D341Med (cell line): ENCODE measurements at places on chromosomes 4 and X.

DNA sequence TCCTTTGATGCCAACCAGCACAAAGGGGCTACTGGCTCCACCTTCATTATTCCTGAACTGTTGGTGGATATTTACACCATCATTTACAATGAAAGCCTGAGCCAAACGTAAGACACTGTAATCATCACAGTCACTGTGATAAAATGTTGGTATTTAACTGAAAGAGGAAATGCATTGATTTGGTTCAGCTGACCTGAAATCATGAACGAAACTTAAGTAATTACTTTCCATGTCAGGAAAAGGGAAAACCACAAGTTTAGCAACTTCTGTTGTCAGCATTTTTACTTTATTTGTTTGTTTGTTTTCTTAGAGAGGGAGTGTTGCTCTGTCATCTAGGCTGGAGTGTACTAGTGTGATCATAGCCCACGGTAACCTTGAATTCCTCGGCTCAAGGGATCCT lies 247.8 kb upstream of the FAM47A start:
- DNase-seq: no peak

DNA sequence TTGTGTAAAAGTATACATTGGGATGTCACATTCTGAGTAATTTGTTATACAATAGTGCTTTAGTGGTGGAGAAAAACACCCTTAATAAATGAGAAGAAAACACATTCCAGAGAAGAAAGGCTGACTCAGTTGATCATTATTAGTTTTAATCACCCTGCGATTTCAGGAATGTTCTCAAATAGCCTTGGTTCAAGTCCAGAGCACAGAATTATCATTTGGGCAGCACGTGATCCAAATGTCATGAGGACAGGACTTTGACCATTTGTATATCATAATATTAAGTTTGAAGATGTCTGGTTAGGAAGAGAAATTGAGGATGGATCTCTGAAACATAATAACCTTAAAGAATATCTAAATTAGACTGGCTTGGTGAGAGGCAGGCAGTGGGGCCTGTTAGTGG lies 1434.3 kb upstream of the TENM3 start:
- DNase-seq: no peak

- DNase-seq: no peak
Observed at GRCh38 chrX:38236901-38237615, 16.4 kb upstream of the SRPX start.

GRCh38 chr4:183416879-183417755 lies 27.3 kb upstream of the CDKN2AIP start:
- no peak for DNase-seq

- no peak for DNase-seq
Observed at GRCh38 chr4:87677731-87678130, 27.7 kb downstream of the DMP1 start.

DNA sequence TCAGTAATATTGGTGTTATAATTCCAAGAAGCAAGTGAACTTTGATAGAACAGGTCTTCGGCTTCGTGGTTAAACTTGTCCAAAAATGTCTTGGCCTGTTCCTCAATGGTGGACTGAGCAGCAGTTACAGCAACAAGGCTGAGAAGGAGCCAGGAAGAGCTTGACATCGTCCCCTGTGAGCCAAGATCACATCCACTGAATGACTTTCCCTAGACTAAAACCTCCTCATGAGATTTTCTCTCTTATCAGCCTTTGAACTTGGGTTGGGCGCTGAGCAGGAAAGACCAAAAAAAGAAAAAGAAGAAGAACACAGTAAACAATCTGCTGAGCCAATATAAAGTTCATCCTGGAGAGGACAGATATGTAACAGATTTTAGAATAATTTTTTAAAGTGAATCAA lies at the start of gene ACE2:
Gene ACE2, minus strand, starts transcription at position 216 of the 400 bp plus-strand sequence. Its CDS starts 49 bp downstream, at position 167.
- no peak for DNase-seq

- DNase-seq: no peak
Observed at GRCh38 chr4:1329408-1330371, 17.3 kb upstream of the UVSSA start.

DNA sequence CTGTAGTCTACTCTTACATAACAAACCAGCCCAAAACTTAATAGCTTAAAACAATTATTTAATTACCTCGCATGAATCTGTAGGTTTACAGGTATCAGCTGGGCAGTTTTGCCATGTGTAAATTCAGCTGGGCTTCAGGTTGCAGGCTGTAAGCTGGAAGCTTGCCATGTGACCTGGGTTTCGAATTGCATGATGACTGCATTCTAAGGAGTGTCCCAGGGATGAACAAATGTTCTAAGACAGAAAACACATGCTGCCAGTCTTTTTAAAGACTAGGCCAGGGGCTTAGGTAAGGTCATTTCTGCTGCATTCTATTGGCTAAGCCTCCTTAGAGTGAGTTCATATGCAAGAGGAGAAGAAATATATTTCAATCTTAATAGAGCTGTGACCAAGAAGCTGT lies 44.8 kb downstream of the GRIA2 start:
- DNase-seq: peak; percentile 26

DNA sequence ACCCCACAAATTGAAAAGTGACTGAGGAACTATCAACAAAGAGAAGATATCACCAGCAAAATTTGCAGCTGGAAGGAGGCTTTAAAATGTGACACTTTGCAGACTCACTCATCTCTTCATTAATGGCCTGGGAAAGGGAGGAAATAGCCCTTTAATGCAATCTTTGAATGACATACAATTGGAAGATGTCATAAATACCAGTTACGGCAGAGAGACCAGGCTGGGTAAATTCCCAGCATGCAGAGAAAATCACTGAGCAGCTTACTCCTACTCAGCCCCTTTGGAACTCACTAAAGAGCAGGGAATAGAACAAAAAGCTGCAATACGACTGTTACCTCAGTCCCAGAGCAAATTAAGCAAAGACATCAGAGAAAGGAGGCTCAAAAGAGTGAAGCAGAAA lies 238.9 kb downstream of the HS3ST1 start:
- DNase-seq: no peak

DNA sequence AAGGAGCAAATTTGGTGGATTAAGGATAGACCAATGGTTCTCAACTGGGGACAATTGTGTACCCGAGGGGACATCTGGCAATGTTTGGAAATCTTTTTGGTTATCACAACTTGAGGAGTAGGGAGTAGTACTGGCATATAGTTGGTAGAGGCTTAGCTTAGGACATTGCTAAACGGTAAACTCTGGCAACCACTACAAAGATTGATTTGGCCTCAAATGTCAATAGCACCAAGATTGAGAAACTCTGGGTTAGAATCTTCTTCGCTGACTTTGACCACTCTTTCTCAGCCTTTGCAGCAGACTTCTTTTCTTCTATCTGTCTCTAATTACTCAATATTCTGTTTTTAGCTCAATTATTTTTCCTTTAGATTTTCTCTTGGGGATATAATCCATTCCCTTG lies 1.5 kb upstream of the NBDY start:
- no peak for DNase-seq

- peak; percentile 67 for DNase-seq
Observed at GRCh38 chrX:139932073-139932900, 566 bp downstream of the ATP11C start.

GRCh38 chrX:38473701-38474100 lies 87.6 kb upstream of the TSPAN7 start:
- no peak for DNase-seq

DNA sequence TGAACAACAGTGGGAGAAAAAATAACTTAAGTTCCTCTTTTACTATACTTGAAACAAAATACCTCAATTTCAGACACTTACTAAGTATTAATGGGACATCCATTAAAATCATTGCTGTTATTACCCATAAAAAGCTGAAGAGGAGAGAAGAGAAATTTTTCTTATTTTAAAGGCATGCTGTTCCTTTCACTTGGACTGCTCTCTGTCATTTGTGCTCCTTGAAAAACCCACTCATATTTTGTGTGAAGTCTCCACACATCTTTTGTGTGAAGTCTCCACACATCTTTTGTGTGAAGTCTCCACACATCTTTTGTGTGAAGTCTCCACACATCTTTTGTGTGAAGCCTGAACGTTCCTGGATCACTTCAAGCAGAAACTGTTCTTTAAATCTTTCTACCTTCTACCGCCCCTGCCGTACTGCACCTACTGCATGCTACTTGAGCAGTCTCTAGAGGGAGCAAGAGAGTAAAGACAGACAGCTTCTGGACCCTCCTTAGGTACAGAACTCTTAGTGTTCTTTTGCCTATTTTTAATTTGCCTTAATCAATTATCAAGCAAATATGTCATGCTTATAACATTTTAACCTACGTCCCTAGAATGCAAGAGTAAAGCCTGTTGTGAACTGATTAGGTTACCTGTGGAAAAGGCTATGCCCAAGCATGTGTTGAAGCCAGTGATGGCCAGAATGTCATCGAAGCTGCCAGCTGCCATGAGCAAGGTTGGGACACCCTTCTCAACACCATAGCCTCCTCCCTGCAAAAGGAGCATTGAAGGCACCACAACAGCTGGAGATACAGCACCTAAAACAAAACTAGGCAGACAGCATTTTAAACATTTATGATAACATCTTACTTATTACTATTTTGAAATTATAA lies 27.1 kb upstream of the SLC9B1 start:
- peak; percentile 62 for DNase-seq

GRCh38 chrX:107565931-107566603 lies 62.2 kb upstream of the PRPS1 start:
- no peak for DNase-seq

DNA sequence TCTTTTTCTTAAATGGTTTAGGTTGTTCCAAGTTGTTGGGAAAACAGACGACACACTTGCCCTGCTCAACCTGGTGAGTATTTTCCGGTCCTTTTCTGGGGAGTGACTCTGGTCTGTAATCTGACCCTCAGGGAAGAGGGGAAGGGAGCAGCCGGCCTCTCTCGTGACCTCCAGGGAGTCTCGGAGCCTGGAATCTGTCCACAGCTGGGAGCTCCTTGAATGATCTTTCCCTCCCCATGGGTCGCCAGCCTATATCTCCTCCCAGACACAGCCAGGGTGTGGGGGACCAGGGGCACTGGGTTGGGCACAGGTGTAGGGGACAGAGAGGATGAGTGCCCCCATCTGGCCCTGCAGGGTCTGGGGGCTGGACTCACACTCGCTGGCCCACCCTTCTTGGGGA lies 18.9 kb downstream of the TMEM175 start:
- DNase-seq: no peak

- DNase-seq: no peak
Observed at GRCh38 chr4:53602390-53602789, 11.1 kb upstream of the LNX1 start.

DNA sequence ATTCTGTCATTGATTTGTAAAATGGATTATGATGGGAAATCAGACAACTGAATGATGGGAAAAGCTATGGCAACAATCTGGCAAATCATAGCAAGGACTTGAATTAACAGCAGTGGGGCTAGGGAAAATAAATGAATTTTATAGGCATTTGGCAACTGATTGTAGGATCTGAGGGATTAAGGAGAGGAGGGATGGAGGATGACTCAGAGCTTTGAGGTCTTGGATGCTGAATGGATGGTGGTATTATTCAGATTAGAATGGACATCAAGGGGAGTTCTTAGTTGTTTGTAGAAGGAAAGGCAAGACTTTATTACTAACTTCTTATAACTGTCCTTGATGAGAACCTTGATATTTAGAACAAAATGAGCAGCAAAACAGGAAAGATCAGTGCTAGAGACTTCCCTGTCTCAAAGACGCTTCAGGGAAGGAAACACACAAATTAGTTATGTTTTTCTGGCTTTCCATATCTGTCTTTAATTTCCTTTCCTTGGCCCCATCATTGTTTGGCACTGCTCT lies 51.4 kb upstream of the HHIP start:
- no peak for DNase-seq
